ENCODE measurements at places on chromosomes 7 and 10. TPM values are rescaled to one million over a fixed set of nuclear protein-coding genes. Genes with fewer than 3 reads are reported as not detected.

Gene PRSS37
- not detected for total RNA-seq

Gene ABI1
- 29.1 TPM for total RNA-seq

Gene TEX47
- total RNA-seq, result not detected

Gene NXPH1
- not detected for total RNA-seq

Gene ADRA2A
- total RNA-seq, result 2.0 TPM

Gene ANKRD26
- 13.4 TPM for total RNA-seq

Gene CDK5
- total RNA-seq, result 21.6 TPM

Gene MYH16
- total RNA-seq, result 0.33 TPM

Gene AKR1C2
- 20.4 TPM for total RNA-seq

Gene ZFAND4
- total RNA-seq, result 7.1 TPM

Gene LSM8
- 36.0 TPM for total RNA-seq

Gene GJD4
- not detected for total RNA-seq

Gene GPR22
- total RNA-seq, result 1.1 TPM

Gene HSPA12A
- 21.0 TPM for total RNA-seq

Gene FAM237B
- 0.22 TPM for total RNA-seq

Gene GNAT3
- total RNA-seq, result not detected

Gene STAM
- 25.4 TPM for total RNA-seq

Gene CREM
- total RNA-seq, result 52.8 TPM

Gene RBP3
- total RNA-seq, result not detected

Gene FOXP2
- total RNA-seq, result 6.6 TPM

Gene NACAD
- 2.4 TPM for total RNA-seq

Gene TUBAL3
- not detected for total RNA-seq

Gene TAS2R41
- not detected for total RNA-seq

Gene PLAC9
- 1.9 TPM for total RNA-seq

Gene OPN4
- total RNA-seq, result not detected

Gene ZCCHC24
- total RNA-seq, result 19.6 TPM

Gene MSMB
- not detected for total RNA-seq

Gene PHYHIPL
- not detected for total RNA-seq

Gene HOXA5
- 0.66 TPM for total RNA-seq

Gene SCD
- 532 TPM for total RNA-seq

Gene FIGNL1
- 36.1 TPM for total RNA-seq

Gene SLC26A3
- not detected for total RNA-seq

Gene RHOBTB1
- total RNA-seq, result 16.4 TPM

Gene SPAM1
- total RNA-seq, result not detected

Gene SPAG6
- 0.11 TPM for total RNA-seq

Gene CLIP2
- total RNA-seq, result 91.0 TPM

Gene PKD1L1
- total RNA-seq, result under 0.01 TPM

Gene GNG11
- total RNA-seq, result 63.4 TPM

Gene TRPV6
- total RNA-seq, result not detected

Gene BTBD16
- not detected for total RNA-seq

Gene SYT15B
- total RNA-seq, result under 0.01 TPM

Data from uterine smooth muscle cell (primary cell).